ENCODE measurements at places on chromosomes 1 and 21.

- DNase-seq = no peak
Observed at GRCh38 chr1:39623053-39623452, 16.4 kb downstream of the HEYL start.

GRCh38 chr1:116819081-116819480 lies 64.9 kb downstream of the CD2 start:
- no peak for DNase-seq

DNA sequence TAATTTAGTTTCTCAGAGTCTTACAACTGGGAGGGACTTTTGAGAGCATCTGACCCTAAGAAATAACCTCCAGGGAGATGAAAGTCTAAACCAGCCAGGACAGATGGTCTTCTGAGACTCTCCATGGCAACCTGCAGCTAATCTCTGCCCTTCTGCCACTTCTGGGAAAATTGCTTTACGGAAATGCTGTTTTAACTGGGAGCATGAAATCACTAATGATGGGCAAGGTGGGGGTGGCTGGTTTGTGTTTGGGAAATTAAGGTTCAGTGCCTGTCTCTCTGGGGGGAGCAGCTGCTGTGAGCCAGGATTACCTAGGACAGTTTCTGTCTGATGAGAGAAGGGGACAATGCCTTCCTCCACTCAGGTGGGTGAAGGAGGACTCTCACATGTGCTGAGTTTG lies 33.2 kb downstream of the ROR1 start:
- DNase-seq = no peak

- DNase-seq = no peak
Observed at GRCh38 chr1:56968878-56969495, 3.2 kb upstream of the C8B start.

DNA sequence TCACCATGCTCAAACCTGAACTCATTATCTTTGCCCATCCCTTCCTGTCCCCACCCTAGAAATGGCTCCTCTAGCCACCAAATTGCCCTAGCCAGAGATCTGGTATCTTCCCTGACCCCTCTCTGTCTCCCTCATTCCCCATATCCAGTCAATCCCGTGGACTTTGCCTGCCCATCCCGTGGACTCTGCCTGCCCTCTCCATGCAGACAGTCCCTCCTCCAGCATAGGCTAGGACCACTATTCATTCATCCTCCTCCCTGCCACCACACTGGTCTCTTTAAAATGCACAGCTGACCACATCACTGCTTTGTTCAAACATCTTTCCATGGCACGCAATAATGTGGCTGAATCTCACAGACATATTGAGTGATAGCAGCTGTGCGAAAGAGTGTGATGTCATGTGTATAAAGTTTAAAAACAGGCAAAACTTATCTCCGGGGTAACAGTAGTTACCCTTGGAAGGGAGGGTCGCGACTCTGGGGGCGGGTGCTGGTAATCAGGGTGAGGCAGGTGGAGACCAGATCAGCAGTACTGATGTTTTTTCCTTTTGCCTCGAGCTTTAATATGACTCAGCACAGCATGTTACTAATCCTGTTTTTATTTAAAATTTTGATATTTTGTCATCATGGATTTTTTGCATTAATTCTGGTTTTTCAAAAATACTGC lies 4.8 kb upstream of the SLC2A1 start:
- no peak for DNase-seq

- DNase-seq = no peak
Observed at GRCh38 chr1:119771770-119772169, 3.1 kb upstream of the HMGCS2 start.

DNA sequence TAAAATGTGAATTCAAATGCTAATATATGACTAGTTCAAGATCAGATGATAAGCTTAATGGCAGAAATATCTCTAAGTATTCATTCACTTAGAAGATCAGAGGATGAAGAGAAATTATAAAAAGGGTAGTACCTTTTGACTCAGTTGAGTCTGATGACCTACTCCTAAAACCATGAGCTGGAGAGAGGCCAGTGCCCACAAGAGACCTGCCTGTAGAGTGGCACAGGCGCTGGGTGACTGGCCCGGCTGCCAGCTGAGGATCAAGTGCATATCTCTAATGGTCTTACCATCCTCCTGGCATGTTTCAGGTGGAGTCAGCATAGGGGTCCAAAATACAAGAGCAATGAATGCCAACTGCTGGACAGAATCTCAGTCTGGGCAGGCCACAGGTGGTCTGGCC lies 14.1 kb downstream of the DDAH1 start:
- no peak for DNase-seq

GRCh38 chr1:54982739-54983138 lies 2.3 kb downstream of the TMEM61 start:
- peak; percentile 52 for DNase-seq

GRCh38 chr1:208181364-208181763 lies 62.8 kb downstream of the PLXNA2 start:
- DNase-seq = no peak

DNA sequence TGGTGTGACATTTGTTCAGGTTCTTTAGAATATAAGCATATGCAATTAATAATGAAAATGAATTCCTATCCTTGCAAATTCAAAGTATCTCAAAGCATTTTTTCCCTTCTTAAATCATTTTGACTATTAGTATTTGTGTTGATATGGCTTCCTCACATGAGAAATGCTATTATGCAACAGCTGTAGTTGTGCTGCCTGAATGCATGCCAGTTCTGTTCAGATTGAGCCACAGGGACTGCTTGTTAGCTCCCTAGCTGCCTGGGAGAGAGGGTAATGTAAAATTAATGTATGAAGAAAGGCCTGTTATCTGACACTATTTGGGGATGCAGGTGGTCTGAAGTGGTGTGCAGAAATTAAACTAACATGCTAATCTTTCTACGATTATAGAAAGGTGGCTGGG lies 45.5 kb downstream of the CACHD1 start:
- peak; percentile 87 for DNase-seq

GRCh38 chr1:86776108-86776507 lies 71.7 kb downstream of the SH3GLB1 start:
- no peak for DNase-seq

DNA sequence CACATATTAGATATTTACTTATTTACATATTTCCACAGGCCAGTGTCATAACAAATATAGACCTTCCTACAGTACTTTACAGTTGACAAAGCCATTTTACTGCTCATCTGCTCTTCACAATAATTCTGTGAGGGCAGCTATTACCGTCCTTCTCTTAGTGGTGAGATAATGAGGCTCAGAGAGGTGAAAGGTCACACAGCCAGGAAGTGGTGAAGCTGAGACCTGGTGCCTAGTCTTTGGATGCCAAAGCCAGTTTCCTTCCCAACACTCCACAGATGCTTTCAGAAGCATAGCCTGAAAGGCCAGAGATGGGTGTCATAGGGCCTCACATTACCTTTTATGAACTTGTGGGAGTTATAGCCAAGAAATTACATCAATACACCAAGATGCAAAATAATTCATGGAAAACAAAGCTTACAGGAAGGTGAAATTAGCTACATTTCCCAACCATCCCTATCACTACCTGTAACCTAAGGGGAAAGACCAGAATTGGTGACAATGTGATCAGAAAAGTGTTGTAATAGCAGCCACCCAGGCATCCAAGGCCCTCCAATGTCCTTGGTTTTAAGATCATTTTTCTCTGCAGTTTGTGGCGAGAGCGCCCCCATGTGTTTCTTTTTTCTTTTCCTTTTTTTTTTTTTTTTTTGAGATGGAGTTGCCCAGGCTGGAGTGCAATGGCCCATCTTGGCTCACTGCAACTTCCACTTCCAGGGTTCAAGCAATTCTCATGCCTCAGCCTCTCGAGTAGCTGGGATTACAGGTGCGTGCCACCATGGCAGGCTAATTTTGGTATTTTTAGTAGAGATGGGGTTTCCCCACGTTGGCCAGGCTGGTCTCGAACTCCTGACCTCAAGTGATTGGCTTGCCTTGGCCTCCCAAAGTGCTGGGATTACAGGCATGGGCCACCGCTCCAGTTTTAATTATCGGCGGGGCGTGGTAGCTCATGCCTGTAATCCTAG lies 26.5 kb upstream of the RPL11 start:
- no peak for DNase-seq

DNA sequence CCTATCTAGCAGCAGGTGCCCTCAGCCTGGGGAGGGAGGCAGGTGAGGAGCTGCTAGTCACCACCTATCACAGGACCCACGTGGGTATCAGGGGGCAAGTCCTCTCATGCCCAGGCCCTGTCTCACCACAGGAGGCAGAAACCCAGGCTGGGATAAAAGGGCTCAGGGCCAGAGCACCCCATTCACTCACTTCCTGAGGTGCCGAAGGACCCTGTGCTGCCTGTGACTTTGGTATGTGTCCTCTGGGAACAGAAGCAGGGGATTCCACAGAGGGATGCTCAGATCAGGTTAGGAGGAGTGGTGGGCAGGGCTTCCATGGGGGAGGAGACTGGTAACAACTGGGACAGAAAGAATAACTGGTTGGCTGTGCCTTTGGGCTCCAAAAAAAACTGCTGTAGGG lies at the start of gene LCE1E:
LCE1E (plus strand) TSS at position 181 of the 400 bp plus-strand sequence. CDS start 1,043 bp downstream, outside the sequence.
- no peak for DNase-seq

- no peak for DNase-seq
Observed at GRCh38 chr1:75132812-75133619, 1.2 kb upstream of the LHX8 start.

- peak; percentile 65 for DNase-seq
Observed at GRCh38 chr1:231626951-231627614, 493 bp downstream of the DISC1 start.

- DNase-seq = no peak
Observed at GRCh38 chr1:212892108-212892507, 34.0 kb downstream of the FLVCR1 start.

GRCh38 chr21:27306791-27307775 lies 340.2 kb upstream of the ADAMTS5 start:
- no peak for DNase-seq

DNA sequence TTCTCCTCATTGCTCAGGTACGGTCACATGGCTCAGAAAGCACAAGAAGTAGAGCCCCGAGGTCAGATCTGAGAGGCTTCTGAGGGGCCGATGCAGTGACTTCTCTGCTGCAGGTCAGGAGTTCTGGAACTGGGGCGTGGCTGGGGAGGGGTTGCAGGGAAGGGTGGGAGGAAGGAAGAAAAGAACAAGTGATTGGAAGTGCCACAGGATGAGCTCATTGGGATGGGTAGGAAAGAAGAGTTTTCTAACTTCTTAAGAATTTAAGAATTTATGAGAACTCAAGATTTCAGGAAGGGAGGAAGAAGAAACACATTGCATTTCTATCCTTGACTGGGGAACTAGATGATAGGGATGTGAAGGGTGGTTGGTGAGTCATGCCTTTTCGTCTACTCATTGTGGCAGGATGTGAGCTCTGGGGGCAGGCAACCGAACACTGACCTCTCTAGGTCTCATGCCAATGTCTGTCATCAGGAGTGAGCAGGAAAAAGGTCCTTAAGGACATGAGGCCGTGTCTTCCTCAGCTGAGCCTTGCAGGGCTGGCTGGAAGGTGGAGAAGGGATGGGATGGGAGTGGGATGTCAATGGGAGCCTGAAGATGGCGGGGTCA lies 497 bp downstream of the FCRLB start:
- no peak for DNase-seq

DNA sequence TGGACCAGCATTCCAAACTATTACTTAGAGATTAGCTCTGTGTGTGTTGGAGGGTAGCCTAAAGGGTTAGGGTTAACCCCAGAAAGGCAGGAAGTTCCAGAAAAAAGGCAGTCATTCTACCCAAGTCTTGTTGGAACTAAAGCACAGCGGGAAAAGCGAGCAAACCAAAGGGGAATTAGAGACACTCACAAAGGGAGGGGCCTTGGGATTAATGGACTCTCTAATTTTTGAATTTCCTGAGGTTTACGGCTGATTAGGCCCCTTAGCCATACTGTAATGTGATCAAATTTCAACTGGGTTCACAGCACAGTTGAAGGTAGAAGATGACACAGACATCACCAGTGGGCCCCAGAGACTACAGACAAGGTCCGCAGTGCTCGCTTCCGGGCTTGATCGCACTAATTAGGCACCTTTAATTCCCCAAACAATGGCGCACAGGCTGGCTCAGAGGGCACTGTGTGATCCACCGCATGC lies 28.3 kb downstream of the CAPZB start:
- DNase-seq = no peak

All from adrenal gland (tissue), 19 donors.